ENCODE measurements at places on chromosomes 3 and 15.

GRCh38 chr15:58770519-58770856, 614 bp upstream of the MINDY2 start:
- DNase-seq: no peak

GRCh38 chr15:58276924-58277323, 138.7 kb downstream of the AQP9 start:
- DNase-seq: no peak

DNA sequence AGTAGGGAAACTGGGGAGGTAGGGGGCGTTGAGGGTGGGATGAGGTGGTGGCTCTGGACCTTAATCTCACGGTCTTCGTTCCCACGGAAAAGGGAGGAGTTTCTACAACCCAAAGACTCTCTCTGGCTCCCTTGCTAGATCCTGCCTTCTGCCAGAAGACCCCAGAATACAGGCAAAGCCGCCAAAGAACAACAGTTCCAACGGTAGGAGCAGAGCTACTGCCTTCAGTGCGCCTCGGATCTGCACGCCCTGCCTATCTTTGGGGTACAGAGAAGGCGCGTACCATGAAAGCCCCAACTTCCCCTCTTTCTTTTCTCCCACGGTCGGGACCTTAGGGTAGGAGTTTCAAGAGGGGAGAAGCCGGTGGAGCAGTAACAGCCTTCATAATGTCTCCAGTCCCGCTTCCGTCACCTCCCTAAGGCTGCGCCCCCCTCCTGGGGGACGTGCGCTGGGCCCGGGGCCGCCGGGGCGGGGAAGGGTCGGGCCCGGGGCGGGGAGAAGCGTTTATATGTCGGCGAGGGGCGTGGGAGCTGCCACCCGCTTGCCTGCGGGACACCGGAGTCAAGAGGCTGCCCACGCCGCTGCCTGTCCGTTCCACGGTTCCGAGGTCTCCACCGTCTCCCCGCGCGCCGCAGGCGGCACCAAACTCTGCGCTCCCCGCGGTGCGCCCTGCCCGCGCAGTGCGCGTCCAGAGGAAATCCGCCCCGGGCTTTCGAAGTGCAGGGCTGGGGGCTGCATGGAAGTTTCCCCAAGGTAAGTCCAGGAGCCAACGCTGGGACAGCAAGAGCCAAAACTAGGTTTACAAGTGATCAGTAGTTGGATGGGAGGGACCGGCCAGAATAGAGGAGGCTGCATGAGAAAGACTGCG, at the start of gene COL6A6:
Gene COL6A6, plus strand, starts transcription at position 533 of the 868 bp plus-strand sequence. CDS start 43,188 bp downstream, outside the sequence.
- DNase-seq: no peak

- DNase-seq: no peak
Observed at GRCh38 chr3:22982981-22983587, 220.0 kb upstream of the UBE2E2 start.

GRCh38 chr3:69212411-69213160, 90.2 kb upstream of the LMOD3 start:
- peak; percentile 19 for DNase-seq

Data from HFF-Myc (cell line).